ENCODE measurements at places on chromosomes 6 and 20.

- DNase-seq, result no peak
Measured at GRCh38 chr6:111105578-111105977, 18.3 kb downstream of the SLC16A10 start.

DNA sequence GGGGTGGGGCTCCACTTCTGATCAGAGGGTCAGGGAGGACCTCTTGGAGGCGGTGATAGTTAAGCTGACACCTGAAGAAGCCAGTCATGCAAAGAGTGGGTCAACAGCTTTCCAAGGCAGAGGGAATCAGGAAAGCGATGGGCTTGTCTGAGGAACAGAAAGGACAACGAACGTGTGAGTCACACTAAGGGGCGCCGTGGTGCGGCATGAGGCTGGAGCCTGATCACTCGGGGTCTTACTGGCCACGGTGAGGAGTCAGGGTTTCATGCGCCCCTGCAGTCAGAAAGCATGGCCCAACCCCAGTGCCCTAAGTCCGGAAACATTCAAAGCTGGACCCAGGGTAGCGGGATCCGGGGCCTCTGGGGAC lies 50.6 kb upstream of the SLC32A1 start:
- DNase-seq, result no peak

DNA sequence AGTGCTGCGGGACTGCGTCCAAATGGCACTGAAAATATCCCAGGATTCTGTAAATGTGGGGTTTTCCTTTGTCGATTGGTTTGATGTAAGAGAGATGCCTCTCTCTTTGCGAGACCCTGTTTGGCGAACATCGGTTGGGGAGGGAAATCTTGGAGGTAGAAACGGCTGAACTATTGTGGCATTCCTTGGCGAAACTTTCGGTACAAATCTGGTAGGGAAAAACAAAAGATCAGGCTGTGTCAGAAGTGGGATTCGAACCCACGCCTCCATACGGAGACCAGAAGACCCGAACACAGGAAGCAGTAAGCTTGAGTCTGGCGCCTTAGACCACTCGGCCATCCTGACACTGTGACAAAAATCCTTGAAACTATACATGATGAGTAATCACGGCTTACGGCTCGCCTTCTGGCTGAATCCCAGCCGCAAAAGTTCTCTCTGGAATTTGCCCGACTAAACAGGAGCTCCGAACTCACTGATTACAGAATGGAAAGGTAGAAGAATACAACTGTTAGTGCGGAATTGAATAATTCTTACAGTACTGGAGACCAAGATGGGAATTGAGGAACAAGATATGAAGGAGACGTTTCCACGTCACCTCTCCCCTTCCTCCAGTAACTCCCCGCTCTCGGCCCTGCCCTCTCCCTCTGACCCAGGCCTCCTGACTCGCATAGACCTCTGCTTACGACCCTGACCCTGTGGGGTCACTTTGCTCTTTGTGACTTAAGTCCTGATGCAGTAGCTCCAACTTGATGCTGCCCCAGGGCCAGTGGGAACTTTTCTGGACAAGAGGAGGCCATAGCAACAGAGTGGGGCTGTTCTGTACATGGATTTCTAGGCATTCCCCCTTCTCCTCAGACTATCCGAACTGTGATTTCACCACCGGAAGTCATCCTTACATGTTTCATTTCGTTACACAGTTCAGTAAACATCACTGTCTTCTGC lies 132.8 kb upstream of the ZNF184 start:
- DNase-seq, result no peak

DNA sequence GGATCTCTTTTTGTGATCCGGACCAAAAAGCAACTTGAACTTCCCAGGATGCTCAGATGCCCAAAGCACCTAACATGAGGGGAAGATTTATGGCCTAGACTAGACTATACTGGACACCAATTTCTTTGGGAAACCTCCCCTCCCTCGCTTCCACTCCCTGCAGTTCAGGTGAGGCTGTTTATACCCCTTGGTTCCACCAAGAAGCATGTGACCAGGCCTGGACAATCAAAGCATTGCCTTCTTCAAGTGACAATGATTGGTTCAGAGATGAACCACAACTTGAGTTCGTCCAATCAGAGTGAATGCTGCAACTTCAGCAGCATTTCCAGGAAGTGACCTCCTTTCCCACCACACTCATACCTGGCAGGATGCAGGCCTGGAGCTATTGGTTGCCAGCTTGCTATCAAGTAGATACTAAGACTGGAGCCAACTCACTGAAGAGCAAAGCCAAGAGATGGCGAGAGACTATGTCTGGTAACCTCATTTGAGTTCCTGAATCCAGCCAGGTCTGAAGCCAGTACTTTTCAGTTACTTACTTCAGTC lies 45.6 kb upstream of the SLC9A8 start:
- DNase-seq, result no peak

DNA sequence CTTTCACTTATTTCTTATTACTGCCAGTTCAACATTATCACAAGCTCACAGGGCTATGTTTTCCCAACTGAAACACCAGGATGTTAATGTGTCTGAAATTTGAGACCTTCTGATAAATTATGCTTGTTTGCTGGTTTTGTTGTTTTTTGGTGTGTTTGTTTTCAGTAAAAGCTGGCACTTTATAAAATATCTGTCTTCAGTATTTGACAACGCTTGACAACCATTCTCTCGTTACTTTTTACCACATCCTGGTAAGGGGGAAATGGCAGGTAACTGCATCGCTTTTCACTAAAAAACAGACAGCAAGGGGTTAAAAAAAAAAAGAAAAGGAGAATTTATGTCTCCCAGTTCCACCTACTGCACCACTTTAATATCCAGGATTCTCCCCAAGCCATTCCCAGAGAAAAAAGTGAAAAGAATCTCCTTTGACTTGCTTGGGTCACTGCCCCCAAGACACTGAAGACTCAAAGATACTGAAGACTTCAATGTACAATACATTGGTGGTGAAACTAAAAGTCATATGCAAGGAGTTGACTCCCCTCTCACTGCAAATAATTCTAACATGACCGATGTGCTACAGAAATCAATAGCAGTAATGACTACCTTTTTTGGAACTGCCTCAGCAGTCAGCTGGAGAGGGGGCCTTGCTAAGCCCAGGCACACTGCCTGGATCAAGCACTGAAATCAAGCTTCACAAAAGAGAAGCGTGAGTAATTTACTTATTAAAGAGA lies 88.9 kb downstream of the HIVEP2 start:
- no peak for DNase-seq

DNA sequence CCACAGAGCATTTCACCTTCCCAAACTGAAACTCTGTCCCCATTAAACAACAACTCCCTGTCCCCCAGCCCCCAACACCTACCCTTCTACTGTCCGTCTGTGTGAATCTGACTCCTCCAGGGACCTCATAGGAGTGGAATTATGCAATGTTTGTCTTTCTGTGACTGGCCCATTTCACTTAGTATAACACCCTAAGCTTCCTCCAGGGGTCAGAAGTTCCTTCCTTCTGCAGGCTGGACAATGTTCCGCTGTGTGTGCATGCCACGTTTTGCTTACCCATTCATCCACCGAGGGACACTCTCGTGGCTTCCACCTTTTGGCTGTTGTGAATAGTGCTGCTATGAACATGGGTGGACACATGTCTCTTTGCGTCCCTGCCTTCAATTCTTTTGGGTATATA lies 37.6 kb upstream of the MPC1 start:
- no peak for DNase-seq

DNA sequence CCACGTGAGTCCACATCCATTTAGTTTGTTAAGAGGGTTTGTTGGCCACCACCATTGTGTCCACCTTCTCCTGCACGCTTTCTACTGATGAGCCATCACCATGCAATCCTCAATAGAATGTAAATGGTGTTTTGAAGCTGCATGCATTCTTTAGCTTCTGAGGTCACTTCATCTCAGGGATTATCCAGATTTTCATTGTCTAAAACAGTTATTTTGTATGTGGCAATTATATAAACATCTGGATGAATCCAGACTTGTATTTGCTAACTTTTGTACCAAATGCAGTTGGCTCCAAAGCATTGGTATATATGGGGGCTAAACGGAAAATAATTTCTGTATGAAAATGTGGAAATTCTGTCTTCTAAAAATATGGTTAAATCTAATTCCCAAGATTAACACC lies 231.2 kb upstream of the ARID1B start:
- no peak for DNase-seq

GRCh38 chr6:135583256-135583761 lies 85.8 kb upstream of the AHI1 start:
- no peak for DNase-seq

DNA sequence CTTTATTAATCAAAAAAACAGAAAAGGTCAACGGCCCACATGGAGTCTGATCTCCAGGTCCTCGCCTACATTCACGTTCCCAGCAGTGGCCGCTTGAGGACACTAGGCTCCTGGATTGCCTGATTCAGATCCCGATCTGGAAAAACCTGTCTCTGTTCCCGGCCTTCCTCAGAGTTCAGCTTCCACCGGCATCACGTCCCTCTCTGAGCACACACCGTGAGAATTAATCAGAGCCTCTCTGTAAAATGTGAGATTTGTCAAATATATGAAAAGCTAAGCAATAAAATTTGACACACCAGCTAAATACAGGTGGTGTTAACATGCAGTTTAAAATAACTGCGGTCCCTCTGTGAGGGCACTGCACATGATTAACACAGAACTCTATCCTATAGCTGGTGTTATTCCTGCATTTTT lies 122.8 kb upstream of the COL21A1 start:
- no peak for DNase-seq

- DNase-seq, result no peak
Measured at GRCh38 chr6:110874880-110875547, 429 bp downstream of the AMD1 start.

DNA sequence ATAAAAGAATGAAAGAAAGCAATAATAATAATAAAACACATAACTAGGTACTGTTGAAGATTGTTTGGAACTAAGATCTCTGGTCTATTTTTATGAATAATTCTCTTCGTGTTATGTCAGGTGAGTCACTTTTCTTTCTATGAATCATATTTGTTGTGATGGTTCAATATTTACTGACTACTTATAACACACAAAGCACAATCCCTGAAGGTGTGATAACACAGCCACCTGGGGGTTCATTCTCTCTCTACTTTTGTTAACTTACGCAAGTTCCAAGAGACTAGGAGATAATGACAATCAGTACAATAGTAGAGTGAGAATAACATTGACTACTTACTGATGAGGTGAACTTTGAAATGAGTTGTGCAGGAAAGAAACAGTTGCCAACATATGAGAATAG lies 149.9 kb downstream of the IBTK start:
- DNase-seq, result no peak

GRCh38 chr6:17225767-17226630 lies 55.2 kb upstream of the RBM24 start:
- no peak for DNase-seq

- DNase-seq, result no peak
Measured at GRCh38 chr6:101454106-101454676, 60.7 kb downstream of the GRIK2 start.

GRCh38 chr6:52872031-52872430 lies 31.4 kb upstream of the GSTA5 start:
- DNase-seq, result no peak

GRCh38 chr20:50611128-50611810 lies 80.1 kb downstream of the RIPOR3 start:
- no peak for DNase-seq

GRCh38 chr6:29845405-29846006 lies 17.9 kb downstream of the HLA-G start:
- no peak for DNase-seq

DNA sequence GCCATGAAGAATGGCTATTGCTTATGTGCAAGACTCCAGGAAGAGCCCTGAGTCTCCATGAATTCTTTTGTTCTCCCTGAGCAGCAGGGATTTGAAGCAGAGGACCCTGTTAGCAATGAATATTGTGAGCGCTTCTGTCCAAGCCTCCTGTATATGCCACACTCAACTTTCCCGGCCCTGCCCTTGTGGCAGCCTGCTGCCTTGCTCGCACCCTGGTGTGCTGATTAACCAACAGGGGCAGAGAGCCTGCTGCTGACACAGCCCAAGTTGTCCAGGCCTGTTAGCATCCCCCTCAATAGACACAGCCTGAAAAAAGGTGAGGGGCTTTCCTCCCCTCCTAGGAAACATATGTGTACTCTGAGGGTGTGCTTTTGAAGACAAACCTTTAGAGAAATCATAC lies 131.4 kb downstream of the BMP2 start:
- DNase-seq, result no peak

DNA sequence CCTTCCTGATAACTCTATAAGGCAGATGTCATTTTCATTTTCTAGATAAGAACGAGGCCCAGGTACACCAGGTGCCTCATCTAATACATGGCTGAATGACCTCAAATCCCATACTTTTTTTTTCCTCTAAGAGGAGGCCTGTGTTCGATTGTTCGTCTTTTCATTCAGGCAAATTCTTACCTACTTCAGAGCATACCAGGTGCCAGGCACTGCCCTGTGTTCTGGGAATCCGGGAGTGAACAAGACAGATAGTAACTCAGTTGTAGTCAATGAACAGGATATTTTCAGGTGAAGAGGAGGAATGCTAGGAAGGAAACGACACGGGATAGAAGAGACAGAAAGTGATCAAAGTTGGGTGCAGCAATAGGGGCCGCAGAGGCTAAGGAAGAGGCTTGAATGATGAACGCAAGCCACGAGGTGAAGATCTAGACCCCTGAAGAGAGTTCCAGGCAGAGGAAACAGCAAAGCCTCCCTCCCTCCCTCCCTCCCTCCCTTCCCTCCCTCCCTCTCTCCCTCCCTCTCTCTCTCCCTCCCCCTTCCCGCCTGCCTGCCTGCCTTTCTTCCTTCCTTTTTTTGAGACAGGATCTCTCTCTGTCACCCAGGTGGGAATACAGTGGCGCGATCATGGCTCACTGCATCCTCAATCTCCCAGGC lies 150.1 kb upstream of the ZNF217 start:
- no peak for DNase-seq

DNA sequence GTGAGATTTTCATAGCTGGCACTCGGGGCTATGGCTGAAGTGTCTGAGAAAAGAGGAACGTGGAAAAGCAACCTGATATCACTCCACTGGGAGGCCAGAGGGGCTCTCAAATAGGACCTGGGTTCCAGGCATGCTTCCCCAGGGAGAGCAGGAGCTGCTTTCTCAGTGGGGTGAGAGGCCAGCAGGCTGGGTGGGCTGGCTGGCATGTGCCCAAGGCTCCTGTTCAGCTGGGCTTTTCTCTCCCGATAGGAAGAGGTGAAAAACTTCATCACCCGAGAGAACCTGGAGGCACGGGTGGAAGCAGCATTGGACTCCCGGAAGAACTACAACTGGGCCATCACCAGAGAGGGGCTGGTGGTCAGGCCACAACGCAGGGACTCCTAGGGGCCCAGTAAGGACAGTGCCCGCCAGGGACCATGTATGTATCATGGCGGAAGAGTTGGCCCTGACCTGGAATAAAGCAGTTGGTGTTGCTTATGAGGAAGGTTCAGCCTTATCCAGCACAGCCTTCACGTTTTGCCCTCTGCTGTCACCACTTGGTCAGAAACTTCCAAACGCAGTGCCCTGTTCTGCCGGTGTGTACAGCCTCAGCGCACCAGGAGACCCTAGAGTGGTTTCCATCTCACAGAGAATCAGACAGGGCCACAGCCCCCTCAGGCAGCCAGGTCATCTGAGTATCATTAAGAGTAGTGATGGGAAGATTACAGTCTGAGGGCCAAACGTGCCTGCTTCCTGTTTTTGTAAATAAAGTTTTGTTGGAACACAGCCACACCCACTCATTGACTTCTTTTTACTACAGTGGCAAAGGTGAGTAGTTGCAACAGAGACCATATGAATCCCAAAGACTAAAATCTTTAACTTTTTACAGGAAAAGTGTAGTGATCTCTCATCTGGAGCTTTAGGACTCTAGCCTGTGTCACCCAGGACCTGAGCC lies 1.9 kb downstream of the MRPS26 start:
- DNase-seq, result no peak

Data from NCI-H1436 treated with DMSO at 0.1 percent for 48 hours (cell line).